Stimulated activated effector memory CD8-positive, alpha-beta T cell treated with anti-CD3 and anti-CD28 coated beads, Interleukin-12 subunit alpha, Interleukin-12 subunit beta, amount 100 ng/mL, for 72 hours (primary cell): ENCODE measurements at places on chromosomes 16 and 17.

- DNase-seq = no peak
These were observed 15.8 kb upstream of the RBBP6 start for GRCh38 chr16:24523569-24523968.

DNA sequence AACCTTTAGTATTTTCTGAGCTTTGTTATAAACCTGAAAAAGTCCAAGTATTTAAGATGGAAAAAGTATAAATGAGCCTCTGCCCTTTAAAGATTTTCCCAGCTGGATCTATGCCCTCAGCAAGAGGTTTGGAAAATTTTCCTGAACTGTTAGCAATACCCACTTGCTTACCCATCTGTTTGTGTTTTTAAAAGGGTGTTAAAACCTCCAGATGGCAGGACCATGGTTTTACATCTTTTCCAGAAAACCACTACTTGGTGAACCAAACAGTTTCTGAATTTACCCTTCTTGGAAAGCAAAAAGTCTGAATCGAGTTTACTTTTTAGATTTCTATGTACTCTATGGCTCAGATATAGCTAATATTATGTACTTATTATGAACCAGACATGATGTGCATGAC lies 719 bp downstream of the PMFBP1 start:
- DNase-seq = no peak

- DNase-seq = no peak
These were observed 128.6 kb downstream of the IRF8 start for GRCh38 chr16:86027373-86028126.

DNA sequence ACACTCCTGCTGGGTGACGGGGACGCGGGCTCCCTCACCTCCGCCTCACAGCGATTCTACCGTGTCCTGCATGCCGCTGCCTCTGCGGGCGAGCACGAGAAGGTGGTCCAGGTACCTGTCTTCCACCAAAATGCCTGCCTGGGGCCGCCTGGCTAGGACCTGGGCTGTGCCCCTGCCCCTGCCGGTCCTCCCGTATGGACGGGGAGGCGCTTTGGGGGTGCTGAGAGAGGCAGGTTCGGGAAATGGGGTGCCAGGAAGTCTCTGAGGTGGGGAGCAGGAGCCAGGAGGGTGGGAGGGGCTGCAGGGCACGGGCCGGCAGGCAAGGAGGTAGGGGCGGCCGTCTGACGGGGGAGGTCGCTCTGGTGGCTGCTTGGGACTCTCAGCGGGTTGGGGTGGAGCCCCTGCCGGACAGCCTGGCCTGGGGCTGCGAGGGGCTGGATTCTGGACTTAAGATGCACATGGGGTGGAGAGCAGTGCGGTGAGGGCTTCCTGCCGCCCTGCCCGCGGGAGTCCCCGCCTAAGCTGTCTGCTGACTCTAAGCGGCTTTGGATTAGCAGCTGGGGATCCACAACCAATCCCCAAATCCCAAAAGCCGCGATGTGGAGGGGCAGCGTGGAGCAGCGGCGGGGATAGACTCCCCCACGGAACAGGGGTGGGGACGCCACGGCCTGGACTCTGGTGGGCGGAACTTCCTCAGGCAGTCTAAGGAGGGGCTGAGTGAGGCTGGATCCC lies 5.8 kb downstream of the CHTF18 start:
- no peak for DNase-seq

- DNase-seq = no peak
These were observed 625.2 kb upstream of the CDH8 start for GRCh38 chr16:62661435-62661834.

DNA sequence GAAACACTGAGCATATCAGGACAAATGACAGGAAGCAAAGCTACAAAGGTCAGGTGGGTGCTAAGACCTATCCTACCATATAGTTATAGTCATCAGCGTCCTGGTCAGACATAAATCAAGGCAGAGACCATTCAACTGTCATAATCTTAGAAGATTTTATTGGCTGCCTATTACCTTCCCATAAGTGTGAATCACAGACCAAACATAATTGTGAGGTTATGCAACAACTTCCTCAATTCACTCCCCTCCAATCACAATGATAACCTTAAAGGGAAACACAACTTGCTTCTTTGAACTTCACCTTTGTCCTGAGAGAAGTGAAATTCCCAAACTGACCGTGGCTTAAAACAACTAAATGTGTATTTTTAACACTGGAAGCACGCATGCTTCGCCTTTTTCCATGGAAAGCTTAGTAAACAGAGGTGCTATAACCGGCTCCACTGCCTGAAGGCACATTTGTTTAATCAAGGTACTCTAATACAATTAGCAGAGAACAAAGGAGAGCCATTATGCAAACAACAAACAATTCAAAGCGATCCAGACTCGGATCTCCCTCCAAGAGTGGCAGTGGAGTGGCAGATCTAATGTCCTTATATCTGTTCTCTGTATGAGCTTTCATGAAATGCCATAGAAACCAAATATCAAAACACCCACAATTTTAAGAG lies 84.9 kb downstream of the TMEM114 start:
- no peak for DNase-seq

DNA sequence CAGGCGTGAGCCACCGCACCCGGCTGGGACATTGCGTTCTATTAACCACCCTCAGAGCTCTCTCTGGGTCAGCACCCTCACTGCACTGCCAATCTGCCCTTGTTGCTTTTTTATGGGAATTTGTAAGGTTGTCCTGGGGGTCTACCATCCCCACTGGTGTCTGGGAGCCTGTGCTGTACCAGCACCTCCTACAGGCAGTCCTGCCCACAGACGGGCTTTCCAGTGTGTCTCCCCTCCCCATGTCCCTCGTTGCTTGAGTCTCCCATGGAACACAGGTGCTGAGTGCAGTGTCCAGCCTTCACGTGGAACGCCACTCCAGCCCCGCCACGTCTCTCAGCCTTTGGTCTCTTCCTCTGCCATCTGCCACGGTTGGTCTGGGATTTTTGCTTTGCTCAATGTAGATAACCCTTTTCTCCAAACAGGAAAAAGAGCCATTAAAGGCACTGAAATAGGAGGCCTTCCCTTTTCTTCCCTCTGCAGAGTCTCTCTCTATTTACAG lies 68.0 kb upstream of the CBX4 start:
- no peak for DNase-seq

GRCh38 chr16:4166821-4167220 lies 50.6 kb upstream of the ADCY9 start:
- DNase-seq = no peak

- DNase-seq = no peak
These were observed 238.4 kb downstream of the BCAS3 start for GRCh38 chr17:60916043-60916442.

DNA sequence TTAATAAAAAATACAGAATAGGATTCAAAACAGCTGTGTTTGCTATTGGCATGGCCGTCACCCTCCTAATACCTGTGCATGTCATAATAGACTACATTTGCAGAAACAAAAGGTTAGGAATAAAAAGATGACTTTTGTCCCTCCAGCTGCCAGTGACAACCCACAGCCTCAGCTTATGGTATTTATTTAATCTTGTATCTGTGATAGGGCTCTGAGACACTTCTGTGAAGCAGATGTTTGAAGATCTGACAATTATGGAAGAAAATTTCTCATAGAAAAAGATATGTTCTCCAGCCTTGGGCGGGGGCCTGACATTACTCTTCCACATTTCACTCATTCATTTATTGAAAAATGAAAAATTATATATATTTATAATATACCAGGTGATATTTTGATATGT lies 62.2 kb downstream of the PITPNC1 start:
- no peak for DNase-seq

DNA sequence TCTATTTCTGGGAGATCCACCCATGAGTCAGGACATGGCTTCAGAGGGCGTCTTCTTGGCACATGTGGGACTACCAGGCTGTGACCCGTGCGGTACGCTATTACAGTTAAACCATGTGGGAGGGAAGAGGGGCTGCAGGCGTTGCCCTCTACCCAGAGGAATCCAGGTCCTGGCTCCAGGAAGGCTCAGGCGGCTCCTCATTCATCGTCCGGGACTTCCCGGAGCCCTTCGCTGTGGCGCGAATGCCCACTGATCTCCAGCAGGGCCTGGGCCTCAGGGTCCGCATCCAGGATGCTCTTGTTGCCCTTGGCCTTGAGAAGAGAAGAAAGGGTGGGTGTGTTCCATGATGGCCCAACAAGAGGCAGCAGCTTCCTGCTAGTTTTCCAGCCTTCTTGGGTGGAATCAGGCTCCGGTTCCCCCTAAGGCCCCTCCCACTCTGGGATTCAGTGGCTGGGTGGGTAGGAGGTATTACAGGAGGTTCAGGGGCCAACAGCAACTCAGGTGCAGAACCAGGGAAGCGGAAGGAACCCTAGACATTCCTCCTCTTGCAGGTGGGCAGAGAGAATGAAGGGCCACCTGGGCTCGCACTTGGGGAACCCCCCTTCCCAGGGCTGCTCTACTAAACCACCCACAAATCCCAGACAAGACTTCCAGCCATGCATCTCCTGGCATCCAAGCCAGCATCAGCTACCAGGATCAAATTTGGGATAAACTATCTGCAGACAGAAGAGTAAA lies 24.6 kb downstream of the MEAK7 start:
- DNase-seq = peak; percentile 43

GRCh38 chr17:78046923-78047322 lies 81.6 kb downstream of the TMC6 start:
- DNase-seq = no peak

- DNase-seq = no peak
These were observed 56.4 kb upstream of the AKTIP start for GRCh38 chr16:53559270-53559951.

DNA sequence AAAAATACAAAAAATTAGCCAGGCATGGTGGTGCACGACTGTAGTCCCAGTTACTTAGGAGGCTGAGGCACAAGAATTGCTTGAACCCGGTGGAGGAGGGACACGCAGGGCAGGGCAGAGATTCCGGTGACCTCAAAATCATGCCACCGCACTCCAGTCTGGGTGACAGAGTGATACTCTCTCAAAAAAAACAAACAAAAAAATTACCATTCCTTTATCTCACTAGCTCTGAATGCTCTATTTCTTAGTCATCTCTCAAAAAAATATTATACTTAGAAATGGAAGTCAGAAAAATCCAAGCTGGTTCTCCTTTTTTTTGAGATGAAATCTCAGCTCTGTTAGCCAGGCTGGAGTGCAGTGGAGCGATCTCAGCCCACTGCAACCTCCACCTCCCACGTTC lies 40.8 kb downstream of the SPOP start:
- no peak for DNase-seq

DNA sequence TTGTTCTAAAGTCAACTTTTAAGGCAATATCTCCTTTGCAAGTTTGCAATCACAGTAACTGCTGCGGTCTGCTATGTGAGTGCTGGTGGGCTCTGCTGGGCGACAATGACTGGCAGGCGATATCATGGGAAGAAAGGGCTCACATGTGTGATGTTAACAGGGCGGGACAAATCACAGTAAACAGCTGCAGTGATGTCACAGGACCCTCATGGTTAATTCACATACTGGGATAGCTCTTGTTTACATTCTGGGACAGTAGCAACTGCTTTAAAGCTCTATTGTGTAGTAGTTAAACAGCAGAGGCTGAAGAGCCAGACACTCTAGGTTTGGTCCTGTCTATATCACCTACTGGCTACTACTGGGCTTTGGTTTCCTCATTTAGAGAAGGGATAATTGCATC lies 257.2 kb upstream of the ASIC2 start:
- no peak for DNase-seq

- DNase-seq = no peak
These were observed 699 bp upstream of the PVALEF start for GRCh38 chr17:81164371-81165245.

- DNase-seq = no peak
These were observed 10.3 kb downstream of the KCNG4 start for GRCh38 chr16:84229471-84229870.

- DNase-seq = no peak
These were observed 71.9 kb upstream of the TEKT1 start for GRCh38 chr17:6903326-6903900.

GRCh38 chr16:337437-337836 lies 15.1 kb downstream of the AXIN1 start:
- DNase-seq = no peak
